ENCODE measurements at places on chromosomes 2 and 18.

GRCh38 chr2:184727813-184728212, 129.5 kb downstream of the ZNF804A start:
- no peak for DNase-seq
- H3K27ac ChIP-seq, result no peak overlapping the region
- no peaks in the 10 kb centered on the region for H3K36me3 ChIP-seq
- no peaks in the 10 kb centered on the region for H3K4me1 ChIP-seq
- no peaks in the 10 kb centered on the region for H3K27me3 ChIP-seq
- no peak overlapping the region for H3K4me3 ChIP-seq

- DNase-seq, result no peak
- H3K4me1 ChIP-seq, result peaks cover 24% of the 10 kb centered on the region
- peak overlapping the region; percentile 36 for H3K4me3 ChIP-seq
- peaks cover 5% of the 10 kb centered on the region for H3K36me3 ChIP-seq
- H3K27me3 ChIP-seq, result no peaks in the 10 kb centered on the region
Measured at GRCh38 chr2:240426845-240427721, 8.4 kb upstream of the GPC1 start.

DNA sequence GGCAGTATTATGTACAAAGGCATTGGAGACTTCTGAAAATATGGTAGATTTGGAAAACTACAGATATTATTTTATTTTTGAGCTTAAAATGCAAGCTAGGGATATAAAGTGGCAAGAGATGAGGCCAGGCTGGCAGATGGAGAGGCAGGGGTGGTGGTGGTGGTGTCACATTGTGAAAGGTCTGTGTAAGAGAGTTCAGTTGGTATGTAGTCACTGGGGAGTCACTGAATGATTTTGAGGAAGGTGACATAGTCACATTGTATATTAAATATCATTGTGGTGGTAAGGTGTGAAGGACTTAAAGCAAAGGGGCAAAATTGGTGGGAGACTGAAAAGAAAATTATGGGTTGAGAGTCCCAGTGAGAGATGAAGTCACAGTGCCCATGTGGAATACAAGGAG, 82.5 kb downstream of the DIS3L2 start:
- H3K27me3 ChIP-seq, result peaks cover 3% of the 10 kb centered on the region
- H3K4me3 ChIP-seq, result no peak overlapping the region
- DNase-seq, result no peak
- no peak overlapping the region for H3K27ac ChIP-seq

GRCh38 chr2:9629222-9630116, 1.3 kb downstream of the YWHAQ start:
- H3K36me3 ChIP-seq, result peaks cover 54% of the 10 kb centered on the region
- H3K27me3 ChIP-seq, result no peaks in the 10 kb centered on the region
- peak overlapping the region; percentile 93 for H3K27ac ChIP-seq
- peak overlapping the region; percentile 99 for H3K4me3 ChIP-seq
- H3K4me1 ChIP-seq, result peaks cover 48% of the 10 kb centered on the region
- no peak for DNase-seq

GRCh38 chr2:214737188-214737587, 72.3 kb downstream of the BARD1 start:
- H3K36me3 ChIP-seq, result peaks cover 45% of the 10 kb centered on the region
- no peak for DNase-seq
- peaks cover 21% of the 10 kb centered on the region for H3K4me1 ChIP-seq
- no peak overlapping the region for H3K27ac ChIP-seq
- H3K4me3 ChIP-seq, result no peak overlapping the region

DNA sequence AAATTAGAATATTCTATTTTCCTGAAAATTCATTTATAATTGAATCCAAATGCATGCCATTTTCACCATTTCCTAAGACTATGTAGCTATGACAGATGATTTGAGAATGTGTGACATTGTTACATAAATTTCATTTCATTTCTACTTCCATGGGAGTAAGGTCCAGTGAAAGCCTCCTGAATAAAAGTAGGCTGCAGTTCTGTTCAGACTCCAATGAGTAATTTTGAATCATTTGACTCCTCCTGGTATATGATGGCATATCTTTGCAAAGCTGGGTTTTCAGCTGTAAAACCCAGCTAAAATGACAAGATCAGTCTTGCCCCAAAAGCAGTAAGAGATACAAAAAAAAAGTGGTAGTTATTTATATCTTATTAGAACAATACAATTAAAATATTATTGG, 101.0 kb upstream of the DNAJC10 start:
- no peak for DNase-seq
- no peaks in the 10 kb centered on the region for H3K27me3 ChIP-seq
- no peak overlapping the region for H3K27ac ChIP-seq
- H3K36me3 ChIP-seq, result no peaks in the 10 kb centered on the region
- no peaks in the 10 kb centered on the region for H3K4me1 ChIP-seq

- H3K27ac ChIP-seq, result no peak overlapping the region
- no peak overlapping the region for H3K4me3 ChIP-seq
- no peaks in the 10 kb centered on the region for H3K36me3 ChIP-seq
- H3K4me1 ChIP-seq, result no peaks in the 10 kb centered on the region
- no peak for DNase-seq
Measured at GRCh38 chr18:29251681-29252080, 1074.8 kb upstream of the CDH2 start.

GRCh38 chr2:181674461-181674860, 5.9 kb downstream of the NEUROD1 start:
- no peak overlapping the region for H3K27ac ChIP-seq
- H3K36me3 ChIP-seq, result peaks cover 5% of the 10 kb centered on the region
- peaks cover 10% of the 10 kb centered on the region for H3K4me1 ChIP-seq
- H3K4me3 ChIP-seq, result no peak overlapping the region

DNA sequence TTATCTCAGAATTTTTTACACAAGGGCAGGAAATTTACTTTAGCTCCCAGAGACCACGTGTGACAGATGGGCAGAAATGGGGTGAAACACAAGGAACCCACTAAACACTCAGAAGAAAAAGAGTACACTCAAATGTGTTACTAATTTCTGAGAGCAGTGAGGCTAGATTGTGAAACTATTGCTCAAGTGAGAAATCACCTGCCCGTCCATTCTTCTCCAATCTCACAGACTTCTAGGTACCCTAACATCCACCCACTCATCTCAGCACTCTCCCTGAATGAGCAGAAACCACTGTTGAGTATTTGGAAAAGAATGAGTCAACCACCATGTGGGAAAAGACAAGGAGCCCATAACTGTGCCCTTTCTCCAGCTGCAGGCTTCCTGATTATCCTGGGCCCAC, 293.0 kb upstream of the CDH2 start:
- no peaks in the 10 kb centered on the region for H3K36me3 ChIP-seq
- no peaks in the 10 kb centered on the region for H3K27me3 ChIP-seq
- no peak for DNase-seq
- no peak overlapping the region for H3K27ac ChIP-seq
- H3K4me1 ChIP-seq, result no peaks in the 10 kb centered on the region

GRCh38 chr2:169656164-169656563, 38.0 kb downstream of the CFAP210 start:
- no peak overlapping the region for H3K4me3 ChIP-seq
- no peak for DNase-seq
- H3K36me3 ChIP-seq, result no peaks in the 10 kb centered on the region
- no peak overlapping the region for H3K27ac ChIP-seq
- peaks cover 38% of the 10 kb centered on the region for H3K27me3 ChIP-seq

GRCh38 chr2:27915874-27916273, 25.3 kb downstream of the BABAM2 start:
- DNase-seq, result no peak
- no peak overlapping the region for H3K27ac ChIP-seq
- H3K4me3 ChIP-seq, result no peak overlapping the region

DNA sequence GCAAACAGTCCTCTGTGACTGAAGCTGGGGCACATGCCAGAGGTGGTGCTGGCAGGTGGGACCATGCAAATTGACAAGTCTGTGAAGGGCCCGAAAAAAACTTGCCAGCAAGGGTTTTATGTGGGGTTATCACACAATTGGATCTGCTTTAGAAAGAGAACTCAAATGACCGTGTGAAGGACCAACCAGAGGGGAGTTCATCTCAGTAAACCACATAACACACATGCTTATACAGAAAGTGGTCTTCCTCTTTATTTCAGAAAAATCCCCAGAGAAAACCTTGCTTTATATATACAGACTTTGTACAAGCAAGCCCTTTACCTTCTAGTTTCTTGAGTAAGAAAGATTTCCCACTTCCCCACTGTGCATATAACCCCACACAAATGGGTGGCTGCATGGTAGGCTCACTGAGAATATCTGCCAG, 46.7 kb downstream of the KIDINS220 start:
- no peaks in the 10 kb centered on the region for H3K4me1 ChIP-seq
- H3K36me3 ChIP-seq, result peaks cover 50% of the 10 kb centered on the region
- no peaks in the 10 kb centered on the region for H3K27me3 ChIP-seq
- no peak overlapping the region for H3K27ac ChIP-seq

Data from activated T-helper 2 cell treated with anti-CD3 and anti-CD28 coated beads, Interferon-gamma antibody, Interleukin-2, Interleukin-4, amounts not matched to agents 10 μg/mL and 5 μg/mL and 100 μg/mL, durations not matched to agents 14 hours and 24 hours and 36 hours (primary cell).